ENCODE measurements at places on chromosomes 11 and 22.

DNA sequence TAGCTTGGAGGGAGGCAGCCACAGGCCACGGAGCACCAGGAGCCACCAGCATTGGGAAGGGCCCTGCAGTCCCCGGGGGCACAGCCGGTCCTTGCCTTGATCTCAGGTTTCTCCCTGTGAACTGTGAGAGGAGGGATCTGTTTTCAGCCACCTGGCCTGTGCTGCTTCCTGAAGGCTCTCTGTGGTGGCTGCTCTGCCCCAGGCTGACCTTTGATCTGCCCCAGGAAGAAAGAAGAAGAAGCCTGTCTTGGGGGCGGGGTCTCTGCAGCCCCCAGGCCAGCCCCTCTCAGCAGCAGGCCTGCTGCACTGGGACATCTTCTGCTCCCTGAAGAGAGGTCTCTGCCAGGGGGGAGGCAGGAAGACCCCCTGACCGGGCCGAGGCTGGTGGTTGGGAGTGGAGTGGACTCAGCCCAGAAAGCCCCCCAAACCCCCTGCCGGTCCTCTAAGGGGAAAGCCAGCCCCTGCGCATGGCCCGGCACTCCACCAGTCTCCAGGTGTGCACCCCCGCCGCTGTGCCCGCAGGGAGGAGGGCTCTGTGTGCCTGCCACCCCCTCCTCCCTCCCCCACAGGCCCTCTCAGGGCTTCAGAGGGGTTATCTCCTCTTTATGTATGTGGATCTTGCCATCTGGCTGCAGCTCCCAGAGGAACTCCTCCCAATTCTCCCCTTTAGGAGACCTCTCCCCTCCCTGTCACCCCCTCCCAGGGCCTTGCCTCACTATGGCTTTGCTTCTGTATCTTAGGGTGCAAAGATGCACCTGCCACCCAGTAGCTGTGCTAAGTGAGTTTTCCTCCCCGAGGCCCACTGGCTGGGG lies 675.3 kb downstream of the BRD1 start:
- no peak for DNase-seq

DNA sequence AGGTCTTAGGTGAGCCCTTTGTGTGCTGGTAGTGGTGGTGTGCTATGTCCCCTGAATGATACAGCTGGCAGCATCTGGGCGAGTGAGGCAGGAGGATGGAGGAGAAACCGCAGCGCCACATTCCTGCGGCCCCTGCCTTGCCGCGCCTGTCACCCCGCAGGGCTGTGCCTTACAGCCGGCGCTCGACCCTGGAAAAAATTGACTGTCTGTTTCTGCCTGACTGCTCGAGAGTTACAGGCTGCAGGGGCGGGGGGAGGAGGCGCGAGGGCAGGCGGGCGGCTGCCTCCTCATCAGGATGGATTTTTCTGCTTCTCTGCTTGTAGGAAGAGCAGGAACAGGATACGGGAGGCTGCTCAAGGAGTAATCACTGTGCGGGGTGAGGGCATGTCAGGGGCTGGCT lies 443.4 kb downstream of the MIAT start:
- no peak for DNase-seq

DNA sequence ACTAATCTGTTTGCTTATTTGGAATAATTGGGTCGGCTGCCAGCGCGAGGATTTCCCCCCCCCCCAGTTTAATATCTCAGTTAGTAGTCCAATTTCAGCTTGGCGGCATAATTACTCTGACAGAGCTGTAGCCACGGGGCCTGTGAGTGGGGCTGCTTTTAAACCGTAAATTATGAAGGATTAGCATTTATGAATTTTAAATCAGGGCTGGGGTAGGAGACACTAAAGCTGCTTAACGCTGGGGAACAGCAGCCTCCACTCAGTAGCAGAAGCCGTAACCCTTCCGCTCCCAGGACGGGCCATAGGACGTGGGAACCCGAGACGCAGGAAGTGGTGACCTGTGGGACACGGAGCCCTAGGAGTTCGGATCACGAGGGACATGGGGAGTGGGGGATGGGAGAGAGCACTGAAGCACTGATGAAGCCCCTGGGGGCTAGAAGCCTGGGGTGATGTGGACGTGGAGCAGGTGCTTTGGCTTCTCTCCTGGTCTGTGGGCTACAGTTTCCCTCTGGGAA lies 66.2 kb upstream of the LMO1 start:
- DNase-seq, result no peak

DNA sequence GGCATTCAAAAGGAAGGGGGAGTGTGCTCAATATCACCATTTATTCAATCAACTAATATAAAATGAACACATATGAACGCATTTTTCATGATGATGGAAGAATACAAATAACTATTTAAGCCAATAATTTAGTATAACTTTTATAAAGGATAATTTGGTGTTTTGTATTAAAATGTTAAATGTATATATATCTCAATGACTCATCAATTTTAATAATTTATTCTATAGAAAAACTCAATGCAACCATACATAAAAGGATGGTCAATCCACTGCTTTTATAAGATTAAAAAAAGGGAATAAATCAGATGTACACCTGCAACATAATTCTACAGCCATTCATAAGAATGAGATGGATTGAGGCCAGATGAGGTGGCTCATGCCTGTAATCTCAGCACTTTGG lies 50.6 kb downstream of the PICALM start:
- DNase-seq, result no peak

- DNase-seq, result no peak
Observed at GRCh38 chr11:114228435-114229411, 67.5 kb upstream of the NNMT start.

DNA sequence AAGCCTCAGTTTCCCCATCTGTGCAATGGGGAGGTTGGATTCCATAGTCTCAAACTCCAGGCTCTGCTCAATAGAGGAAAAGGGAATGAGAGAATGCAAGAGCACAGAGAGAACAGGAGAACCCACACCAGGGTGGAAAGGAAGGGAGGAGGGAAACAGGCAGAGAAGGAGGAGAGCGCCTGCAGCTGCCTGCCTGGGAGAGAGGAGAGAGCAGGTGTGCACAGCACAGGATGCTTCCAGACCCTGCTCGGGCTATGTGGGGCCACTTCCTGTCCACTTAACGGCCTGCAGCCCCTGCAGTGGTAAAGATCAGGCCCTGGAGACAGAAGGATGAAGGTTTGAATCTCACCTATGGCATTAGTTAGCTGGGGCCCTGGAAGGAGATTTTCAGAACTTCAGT lies 12.3 kb downstream of the LRRC32 start:
- no peak for DNase-seq

DNA sequence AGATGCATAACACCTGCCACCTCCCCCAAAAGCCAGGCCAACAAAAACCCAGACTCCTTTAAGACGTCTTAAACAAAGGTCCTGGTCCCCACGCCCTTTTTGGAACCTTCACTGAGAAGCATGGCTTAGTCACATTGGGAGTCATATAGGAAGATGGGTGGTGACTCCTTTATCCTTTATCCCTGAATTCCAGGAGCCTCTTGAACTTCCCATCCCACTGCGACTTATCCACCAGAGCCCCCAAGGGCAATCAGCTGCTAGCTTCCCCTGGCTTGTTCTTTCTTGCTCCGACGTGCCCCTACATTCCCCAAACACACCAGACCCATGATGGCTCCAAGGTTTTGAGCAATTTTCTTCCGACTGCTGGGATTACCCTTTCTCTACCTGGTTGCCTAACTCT lies 567.0 kb upstream of the CADM1 start:
- DNase-seq, result no peak

DNA sequence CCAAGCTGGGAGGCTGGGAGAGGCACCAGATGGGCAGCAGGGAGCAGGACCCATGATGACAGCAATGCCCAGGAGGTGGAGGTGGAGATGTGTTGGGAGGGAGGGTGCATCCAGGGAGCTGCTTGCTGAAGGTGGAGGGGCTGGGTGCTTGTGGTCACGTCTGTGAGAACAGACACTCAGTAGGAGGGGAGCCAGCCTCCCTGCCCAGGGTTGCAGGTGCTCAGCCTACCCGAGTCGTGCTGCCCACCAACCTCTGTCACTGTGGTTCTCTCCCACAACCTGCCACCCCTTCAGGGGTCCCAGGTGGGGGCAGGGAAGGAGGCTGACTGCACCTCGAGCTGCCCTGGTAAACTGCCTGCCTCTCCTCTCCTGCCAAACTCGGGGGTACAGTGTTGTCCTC lies 5.5 kb downstream of the PRDX5 start:
- no peak for DNase-seq

DNA sequence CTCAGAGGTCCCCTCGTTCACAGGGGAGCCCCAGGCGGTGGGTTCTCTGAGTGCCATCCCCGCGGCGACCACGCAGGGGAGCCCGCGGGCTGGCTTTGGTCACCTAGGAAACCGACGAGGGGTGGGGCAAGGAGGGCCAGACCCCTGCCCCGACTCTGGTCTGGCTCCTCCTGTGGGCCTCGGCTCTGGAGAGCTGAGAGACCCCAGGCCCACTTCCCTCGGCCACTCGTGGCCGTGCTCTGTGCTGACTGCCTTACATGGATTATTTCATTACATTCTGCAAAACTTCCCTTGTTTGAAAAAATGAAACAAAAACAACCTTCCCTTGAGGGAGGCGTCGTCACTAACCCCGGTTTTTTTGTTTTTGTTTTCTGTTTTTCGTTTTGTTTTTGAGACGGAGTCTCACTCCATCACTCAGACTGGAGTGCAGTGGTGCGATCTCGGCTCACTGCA lies 15.1 kb upstream of the CYTH4 start:
- DNase-seq, result peak; percentile 79

DNA sequence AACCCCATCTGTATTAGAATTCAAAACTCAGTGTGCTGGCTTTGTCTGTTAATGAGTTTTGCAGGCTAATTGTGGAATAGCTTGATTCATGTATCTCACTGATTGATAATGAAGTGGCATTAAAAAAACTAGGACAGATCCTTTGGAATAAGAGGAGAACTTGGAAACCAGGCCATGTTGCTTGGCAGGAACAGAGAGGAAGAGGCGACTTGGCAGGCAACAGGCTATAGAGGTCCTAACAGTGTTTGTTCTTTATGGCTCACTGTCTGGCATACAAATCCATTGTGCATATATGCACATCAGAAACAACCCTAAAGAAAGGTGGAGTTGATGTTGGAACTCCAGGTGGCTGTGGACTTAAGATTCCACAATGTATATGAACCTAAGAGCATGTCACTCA lies 17.4 kb upstream of the OR9I1 start:
- DNase-seq, result no peak

- no peak for DNase-seq
Observed at GRCh38 chr11:117564321-117564720, 232.7 kb downstream of the DSCAML1 start.

All from GM13977 (cell line).